ENCODE measurements at places on chromosomes 1 and 21.

DNA sequence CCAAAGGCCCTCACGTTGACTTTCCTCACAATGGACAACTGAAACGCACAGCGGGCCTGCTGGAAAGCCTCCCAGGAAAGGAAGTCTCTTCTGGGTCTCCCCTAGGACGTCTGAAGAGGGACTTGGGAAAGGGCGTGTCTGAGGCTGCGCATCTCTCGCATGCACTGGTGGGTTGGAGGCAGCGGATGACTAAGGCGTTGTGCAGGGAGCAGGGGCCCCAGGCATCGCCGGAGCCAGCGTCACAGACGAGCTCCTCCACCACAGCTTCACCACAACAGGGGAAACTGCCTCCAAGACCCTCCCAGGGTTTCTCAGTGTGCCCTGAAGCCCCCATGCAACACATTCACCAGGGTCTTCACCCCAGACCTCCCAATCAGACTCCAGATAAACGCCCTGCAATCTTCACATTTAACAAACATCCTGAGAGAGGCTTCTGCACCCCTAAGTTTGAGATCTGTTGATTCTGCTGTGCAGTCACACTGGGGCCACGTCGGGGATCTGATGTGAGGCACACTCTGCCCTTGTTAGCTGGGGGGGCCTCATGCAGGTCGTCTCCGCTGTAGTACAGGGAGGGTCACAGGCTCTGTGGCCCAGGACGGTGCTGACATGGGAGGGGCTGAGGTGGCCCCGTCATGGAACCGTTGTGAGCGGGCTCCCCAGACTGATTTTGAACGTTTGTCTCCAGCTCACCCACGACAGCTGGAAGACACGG, 7.0 kb upstream of the TFF1 start:
- no peak for DNase-seq

GRCh38 chr1:156435545-156436140, 64.9 kb downstream of the MEF2D start:
- DNase-seq, result no peak

DNA sequence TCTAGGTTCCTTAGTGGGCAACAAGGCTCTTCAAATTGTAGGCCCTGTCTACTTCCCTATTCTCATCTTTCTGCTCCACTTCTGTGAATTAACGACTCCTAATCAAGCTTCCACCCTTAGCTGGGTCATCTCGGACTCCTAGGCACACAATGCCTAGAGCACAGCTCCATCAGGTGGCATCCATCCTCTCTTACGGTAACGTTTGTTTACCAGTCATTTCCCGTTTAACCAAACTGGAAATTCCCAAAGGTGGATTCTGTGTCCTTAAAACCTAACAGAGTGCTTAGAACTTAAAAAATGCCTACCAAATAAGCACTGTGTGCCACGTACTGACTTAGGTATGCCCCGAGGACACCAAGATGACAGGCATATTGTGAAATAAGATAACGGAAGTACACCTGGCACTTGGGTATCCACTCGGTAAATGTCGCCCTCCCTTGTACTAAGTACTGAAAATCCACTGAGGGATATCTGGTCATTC, 1.5 kb downstream of the PARP1 start:
- DNase-seq, result no peak

GRCh38 chr1:44108971-44109370, 9.7 kb upstream of the KLF17 start:
- DNase-seq, result no peak

GRCh38 chr1:24266398-24266941, 52.7 kb upstream of the GRHL3 start:
- DNase-seq, result no peak

DNA sequence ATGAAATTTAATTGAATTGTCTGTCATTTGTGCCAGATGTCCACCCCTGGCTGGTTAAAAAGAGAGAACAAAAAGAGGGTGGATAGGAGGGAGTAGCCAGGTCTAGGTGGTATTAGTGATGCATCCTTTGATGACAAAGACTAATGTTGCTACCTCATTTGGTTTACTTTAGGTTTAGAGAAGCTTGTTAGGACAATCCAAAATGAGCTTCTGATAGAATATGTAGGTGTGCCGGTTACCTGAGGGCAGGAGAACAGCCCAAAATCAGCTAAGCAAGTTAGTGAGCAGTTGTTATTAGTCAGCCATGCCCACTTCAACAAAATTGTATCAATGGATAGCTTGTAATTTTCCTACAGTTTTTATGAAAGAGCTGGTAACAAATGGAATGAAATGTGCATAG, 61.4 kb upstream of the PTGS2 start:
- no peak for DNase-seq

DNA sequence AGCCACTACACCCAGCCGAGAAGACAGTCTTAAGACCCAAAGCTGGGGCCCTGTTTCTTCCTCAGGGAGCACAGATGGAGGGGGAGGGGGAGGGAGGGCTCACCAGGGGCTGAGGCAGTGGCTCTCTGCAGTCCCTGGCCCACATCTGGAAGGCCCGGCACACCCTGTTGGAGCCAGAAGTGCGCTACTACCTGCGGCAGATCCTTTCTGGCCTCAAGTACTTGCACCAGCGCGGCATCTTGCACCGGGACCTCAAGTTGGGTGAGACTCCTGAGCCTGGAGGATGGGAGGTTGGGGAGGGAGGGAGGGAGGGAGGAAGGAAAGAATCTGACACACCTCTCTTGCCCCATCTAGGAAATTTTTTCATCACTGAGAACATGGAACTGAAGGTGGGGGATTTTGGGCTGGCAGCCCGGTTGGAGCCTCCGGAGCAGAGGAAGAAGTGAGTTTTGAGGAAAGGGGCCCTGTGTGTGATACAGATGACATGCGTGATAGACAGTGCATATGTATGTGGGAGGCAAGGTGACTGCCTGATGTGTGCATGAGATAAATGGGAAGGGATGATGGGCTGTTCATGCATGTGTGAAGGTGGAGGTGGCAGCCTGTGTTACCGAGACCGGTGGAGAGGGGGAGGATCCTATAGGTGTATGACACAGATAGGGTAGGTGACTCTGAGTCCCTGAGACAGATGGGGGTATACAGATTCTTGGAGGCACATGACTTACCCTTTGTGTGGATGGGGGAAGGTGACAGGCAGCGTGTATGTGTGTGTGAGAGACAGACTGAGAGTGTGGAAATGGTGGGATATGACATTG, 1.5 kb downstream of the PLK3 start:
- no peak for DNase-seq

- no peak for DNase-seq
Observed at GRCh38 chr1:183214021-183214970, 28.2 kb downstream of the LAMC2 start.

- DNase-seq, result no peak
Observed at GRCh38 chr1:183291802-183292514, 105.9 kb downstream of the LAMC2 start.

GRCh38 chr1:174736831-174737230, 262.9 kb upstream of the CACYBP start:
- DNase-seq, result no peak

- DNase-seq, result no peak
Observed at GRCh38 chr1:157878059-157878458, 36.5 kb upstream of the CD5L start.

DNA sequence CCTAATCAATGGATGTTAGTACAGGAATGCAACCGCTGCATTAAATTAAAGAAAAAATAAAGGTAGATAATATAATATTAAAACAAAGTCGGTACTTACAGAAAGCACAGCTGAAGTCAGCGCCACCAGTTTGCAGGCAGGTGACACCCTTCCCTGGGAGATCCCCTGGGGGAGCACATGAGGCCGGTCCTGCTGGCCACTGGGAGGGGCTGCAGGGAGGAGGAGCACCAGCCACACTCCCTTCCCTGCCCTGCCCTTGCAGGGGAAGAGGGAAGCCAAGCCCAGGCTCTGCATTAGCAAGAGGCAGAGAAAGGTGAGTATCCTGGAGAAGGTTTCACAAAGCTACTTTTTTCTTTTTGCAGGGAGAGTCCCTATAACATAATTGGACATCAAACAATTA, 507.0 kb downstream of the AJAP1 start:
- DNase-seq, result no peak

GRCh38 chr1:229363723-229364122, 20.9 kb upstream of the CCSAP start:
- DNase-seq, result no peak

All from activated naive CD4-positive, alpha-beta T cell (primary cell).